ENCODE measurements at places on chromosomes 7 and 10.

DNA sequence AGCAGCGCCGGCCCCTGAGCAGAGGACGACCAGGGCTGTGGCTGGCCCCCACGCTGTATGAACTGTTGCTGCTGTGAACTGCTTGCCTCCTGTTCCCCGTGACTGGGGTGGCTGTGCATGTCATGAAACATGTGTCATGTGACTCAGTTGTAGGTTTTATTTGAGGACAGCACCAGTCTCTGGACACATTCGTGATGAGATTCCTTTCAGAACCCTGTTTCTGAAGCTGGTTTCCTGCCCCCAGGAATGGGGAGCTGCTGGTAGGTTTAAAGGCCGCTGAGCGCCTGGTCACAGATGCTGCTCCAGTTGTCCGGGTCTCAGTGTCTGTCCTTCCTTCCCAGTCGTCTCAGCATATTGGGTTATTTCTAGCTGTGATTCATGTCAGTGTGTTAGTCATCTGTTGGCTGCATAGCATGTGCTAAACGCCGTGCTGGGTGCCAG lies 79.1 kb upstream of the PPIF start:
- no peak for DNase-seq

DNA sequence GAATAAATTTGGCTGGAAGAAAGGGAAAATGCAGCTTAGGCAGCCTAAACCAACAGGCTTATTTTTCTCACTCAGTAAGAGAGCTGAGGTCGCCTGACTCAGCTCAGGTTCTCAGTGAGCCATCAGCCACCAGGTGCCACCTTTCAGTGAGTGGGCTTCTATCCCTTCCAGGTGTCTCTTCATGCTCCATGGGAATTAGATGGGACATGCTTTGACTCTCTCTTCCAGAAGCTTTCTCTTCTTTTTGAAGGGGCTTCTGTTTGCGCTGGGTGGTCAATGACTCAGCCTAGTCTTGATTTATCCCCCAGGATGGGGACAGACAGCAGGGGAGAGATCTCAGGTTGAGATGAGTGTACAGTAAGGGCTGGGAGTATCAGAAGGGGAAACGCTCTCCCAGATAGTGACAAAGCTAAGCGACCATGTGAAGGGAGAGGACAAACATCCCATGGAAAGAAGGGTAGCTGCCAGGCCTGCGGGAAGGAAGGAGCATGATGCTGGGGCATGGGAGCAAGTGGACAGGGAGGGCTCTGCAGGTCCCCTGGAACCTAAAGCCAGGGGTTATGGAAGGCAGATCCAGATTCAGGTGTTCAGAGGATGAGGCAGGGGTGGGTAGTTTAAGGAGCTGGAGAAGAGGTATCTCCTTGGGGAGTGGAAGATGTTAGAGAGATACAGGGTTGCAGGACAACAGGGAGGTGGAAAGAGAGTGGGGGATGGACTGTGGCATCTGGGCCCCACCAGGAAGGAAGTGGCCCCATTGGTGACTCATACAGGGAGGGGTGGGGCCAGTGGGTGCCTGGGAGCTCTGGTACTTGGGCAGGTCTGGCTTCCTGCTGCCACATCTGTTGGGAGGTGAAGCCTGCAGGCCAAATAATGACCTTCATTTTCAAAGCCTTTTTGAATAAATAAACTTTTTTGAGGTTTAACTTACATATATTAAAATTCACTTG lies 32.5 kb downstream of the OGDH start:
- DNase-seq = peak; percentile 89

- peak; percentile 13 for DNase-seq
Measured at GRCh38 chr7:150800581-150801241, at the start of gene TMEM176A. Gene TMEM176A (plus strand): TSS chr7:150800769. CDS start chr7:150801551, 782 bp downstream.

- DNase-seq = no peak
Measured at GRCh38 chr7:68063171-68063570, 1066.5 kb downstream of the TYW1 start.

GRCh38 chr7:77316219-77316978 lies 99.8 kb downstream of the GSAP start:
- no peak for DNase-seq

GRCh38 chr7:29783671-29784070 lies 22.6 kb upstream of the WIPF3 start:
- DNase-seq = no peak

DNA sequence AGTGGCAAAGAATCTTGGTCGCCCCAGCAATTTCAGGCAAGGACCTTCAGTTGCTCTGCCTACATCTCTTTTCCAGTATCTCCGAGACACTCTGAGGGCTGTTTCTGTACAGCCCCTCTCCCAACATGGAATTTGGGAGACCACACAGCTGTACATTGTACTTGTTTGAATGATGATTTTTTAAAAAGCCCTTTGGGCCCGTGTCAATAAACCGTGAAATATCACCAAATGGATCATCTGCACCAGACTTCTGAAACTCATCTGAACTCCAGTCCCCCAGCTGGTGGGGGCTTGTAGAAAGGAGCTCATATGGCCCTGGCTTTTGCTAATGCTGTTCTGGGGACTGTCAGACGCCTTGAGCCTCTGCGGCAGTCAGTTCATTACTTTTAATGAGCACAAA lies 374.9 kb downstream of the BBS9 start:
- no peak for DNase-seq

DNA sequence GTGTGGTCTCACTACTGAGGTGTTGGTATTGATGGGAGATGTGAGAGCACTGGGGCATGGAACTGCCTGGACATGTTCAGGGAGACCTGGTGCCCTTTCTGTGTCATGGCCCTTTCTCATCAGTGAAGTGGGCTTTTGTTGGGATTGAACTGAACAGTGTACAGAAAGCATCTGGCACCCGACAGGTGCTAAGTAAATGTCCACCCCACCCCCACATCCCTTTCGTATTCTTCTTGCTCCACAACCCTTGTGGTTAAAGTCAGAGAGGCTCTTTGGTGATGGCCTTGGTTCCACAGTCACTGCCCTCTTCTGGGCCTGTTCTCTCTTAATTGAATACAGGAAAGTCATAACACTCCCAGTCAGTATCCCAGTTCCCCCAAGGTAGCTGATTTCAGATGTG lies 5.4 kb downstream of the NOM1 start:
- DNase-seq = no peak

GRCh38 chr10:124389613-124390361 lies 28.9 kb downstream of the OAT start:
- no peak for DNase-seq

DNA sequence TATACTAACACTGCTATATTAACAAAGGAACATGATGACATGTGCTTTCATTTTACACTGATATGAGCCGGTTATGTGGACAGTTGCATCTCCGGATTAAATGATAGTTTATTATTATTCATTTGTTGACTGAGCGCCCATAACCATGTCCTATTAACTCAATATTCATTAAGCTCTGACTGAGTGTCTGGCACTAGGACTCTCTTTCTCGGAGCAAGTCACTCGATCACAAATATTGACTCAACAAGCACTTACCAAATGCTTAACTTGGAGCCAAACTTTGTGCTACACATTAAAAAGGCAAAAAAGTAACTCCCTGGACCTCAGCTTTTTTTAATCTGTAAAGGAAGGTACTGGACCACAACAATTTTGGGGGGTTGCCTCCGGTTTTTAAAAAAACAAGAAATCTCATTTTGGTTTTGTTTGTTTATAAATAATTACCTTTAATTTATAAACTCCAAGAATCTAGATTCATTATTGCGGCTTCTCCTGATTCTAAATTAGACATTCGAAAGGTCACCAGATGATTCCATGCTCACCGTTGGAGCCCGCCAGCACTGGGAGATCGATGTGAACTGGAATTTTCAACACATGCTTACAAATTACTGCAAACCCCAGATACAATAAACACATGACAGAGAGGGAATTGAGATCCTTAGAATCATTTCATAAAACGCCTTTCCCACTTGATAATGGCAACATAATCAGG lies 8.9 kb upstream of the LYZL1 start:
- no peak for DNase-seq

DNA sequence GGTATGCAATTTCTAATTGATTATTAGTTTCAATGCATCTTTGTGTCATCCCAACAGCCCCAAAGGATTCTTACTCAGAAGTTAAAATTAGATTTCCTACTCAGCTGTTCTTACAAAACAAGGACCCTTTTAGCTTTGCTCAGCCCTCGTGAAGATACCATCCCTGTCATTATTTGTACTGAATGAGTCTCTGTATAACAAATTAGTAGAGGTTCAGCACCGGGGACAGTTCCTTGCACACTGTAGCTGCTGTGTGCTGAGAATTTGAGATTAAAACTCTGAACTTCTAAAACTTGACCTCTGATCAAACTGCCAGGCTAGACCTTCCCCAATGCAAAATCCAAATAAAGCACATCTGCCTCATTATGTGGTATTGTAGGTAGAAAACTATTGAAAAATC lies 299.1 kb downstream of the LHFPL3 start:
- peak; percentile 3 for DNase-seq

- peak; percentile 40 for DNase-seq
Measured at GRCh38 chr7:67484244-67484751, 487.7 kb downstream of the TYW1 start.

DNA sequence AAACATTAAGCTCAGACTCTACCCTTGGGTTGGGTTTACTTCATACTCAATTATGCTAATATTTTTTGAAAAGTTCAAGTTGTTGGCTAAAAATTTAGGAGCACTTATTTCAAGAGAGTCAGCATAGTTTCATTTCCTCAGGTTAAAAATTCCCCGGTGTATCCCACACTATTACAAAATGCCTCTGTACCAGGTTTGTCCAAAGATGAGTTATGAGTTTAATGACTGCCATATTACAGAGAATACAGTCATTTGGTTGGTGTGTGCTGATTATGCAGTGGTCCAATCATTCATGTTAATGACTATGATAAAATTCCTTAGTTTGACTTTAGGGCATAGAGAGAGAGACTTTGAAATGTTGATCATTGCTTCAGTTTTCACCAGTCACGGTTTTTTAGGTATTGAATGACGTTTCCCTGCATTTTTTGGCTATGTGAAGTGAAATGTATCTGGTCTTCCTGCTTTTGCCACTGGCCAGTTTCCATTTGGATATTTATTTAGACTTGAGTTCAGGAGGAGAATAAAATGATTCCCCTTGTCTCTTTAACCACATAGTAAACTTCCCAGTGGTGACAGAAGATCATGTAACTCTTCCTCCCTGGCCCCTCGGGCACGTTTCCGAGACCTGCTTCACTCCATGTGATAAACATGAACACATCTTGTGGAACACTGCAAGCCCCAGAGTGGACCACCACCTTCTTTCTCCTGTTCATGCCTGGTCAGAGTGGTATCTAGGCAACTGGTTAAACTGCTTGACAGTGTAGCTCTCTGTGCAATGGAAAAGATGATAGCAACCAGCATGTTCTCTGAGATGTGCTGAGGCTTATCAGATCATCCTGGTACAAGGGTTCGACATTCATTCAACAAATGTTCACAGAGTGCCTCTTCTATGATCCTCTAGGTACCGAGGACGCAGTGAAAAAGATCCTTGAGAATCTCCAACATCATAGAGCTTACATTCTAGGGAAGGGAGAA lies 153.6 kb downstream of the CACNB2 start:
- no peak for DNase-seq

DNA sequence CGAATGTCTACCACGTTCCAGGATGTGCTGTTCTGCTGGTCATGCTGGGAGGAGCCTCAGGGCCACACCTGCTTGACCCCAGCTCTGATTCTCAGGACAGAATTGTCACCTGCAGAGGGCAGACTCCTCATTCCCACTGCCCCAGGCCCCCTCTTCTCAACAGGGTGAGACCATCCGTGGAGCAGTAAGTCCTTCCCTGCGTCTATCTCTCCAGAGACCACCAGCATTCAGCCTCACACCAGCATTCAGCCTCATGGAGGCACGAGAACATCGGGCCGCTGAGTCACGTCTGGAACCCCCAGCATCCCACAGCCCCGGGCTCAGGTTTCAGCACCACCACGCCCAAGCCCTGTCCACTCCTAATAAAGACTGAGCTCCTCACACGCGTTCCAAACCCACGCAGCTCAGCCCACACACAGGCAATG lies 273.4 kb downstream of the DIP2C start:
- DNase-seq = no peak

GRCh38 chr7:517774-518629 lies 1.6 kb downstream of the PDGFA start:
- DNase-seq = peak; percentile 38

- peak; percentile 15 for DNase-seq
Measured at GRCh38 chr10:11018432-11018841, 765 bp downstream of the CELF2 start.

GRCh38 chr10:30057421-30057841 lies 2.0 kb downstream of the JCAD start:
- DNase-seq = no peak

DNA sequence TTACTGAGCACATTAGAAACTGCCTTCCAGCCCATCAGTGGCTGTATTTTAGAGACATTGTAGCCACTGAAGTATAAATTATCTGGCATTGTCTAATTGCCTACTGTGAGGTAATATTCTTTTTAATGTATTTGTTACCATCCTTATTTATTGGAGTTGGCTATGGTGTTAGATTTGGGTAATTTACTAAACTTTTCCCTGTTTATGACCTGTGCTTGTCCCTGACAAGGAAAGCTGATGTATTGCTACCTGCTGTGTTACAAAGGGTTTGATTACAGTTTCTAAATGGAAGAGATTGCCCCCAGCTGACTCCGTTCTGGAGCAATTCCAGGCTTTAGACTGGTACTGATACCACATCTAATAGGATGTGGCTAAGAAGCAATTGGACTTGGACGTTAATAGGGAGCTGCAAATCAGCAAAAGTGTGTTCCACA lies 12.3 kb upstream of the ASCC1 start:
- DNase-seq = no peak

GRCh38 chr7:107610323-107610722 lies 30.3 kb downstream of the BCAP29 start:
- DNase-seq = no peak

DNA sequence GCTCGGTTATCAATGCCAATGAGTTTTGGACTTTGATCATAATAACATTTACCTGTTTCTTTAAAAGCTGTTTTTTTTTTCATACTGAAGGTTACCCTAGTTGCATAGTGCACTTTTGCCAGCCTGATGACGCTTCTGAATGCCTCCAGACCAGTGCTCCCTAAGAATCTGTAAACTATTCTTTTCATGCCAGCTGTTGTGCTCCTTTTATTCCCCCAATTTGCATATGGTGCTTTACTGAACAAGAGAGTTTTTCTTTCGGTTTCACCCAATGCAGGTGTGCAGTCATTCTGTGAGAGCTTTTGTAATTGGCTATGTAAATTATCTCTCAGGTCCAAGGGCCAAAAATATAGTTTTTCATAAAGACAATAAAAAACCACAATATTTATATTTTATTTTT lies 48.1 kb upstream of the GLCCI1 start:
- DNase-seq = no peak

- DNase-seq = no peak
Measured at GRCh38 chr10:55091691-55092328, 290.8 kb upstream of the PCDH15 start.

Data from activated CD4-positive, alpha-beta T cell treated with anti-CD3 and anti-CD28 coated beads, Interleukin-2, amount 50 U/mL, for 48 hours (primary cell).